T-cell (primary cell): ENCODE measurements at places on chromosomes 13 and 19. TPM values are rescaled to one million over a fixed set of nuclear protein-coding genes. Genes with fewer than 3 reads are reported as not detected.

OR4F17 gene
- total RNA-seq: not detected

MCEMP1 gene
- not detected for total RNA-seq

DNA sequence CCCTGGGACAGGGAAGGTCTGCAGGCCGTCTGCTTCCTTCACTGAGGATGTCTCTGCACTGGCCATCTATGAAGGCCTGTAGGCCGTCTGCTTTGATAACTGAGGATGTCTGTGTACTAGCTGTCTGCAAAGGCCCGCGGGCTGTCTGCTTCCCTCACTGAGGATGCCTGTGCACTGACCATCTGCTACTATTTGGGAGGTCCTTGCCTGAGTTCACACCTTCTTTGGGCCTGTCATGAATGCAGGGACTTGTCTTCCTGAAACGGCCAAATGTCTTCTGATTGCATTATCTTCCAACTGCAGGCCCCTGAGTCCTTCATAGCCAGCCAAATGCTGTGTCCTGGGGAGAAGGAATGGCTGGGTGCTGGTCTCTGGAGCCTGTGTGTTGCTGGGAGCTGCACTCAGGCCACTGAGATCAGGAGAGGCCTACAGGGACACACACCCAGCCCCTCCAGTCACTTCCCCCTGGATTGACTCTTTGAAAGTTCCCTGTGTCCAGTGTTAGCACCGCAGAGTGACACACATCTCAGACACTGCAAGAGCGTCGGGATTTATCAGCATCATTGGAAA is 72.9 kb downstream of the TEX29 start:
- H3K27ac ChIP-seq: no peak overlapping the region
- no peak for DNase-seq
- H3K4me1 ChIP-seq: peaks cover 11% of the 10 kb centered on the region

DNA sequence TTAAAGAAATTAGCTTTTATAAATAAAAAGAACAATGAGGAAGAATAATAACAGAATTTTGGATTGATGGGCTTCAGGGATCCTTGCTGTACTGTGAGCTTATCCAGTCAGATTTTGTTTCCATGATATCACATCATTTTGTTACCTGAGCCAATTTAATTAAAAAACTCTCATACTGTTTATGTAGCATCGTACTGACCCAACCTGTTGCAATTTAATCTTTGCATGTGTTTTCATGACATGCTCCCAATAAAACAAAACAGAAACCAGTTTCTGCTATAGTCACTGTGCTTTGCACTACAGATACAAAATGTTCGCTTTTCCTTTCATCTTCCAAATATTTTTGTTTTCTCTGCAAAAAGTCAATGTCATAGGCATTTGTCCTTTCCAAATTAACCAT is 109.7 kb upstream of the RNF113B start:
- no peak overlapping the region for H3K4me3 ChIP-seq
- DNase-seq: no peak
- peaks cover 2% of the 10 kb centered on the region for H3K27me3 ChIP-seq
- no peak overlapping the region for H3K27ac ChIP-seq
